ENCODE measurements at places on chromosomes 6 and 20.

- DNase-seq: no peak
Measured at GRCh38 chr6:147297663-147298316, 93.6 kb downstream of the STXBP5 start.

- DNase-seq: no peak
Measured at GRCh38 chr6:148405894-148406293, 63.3 kb downstream of the SASH1 start.

DNA sequence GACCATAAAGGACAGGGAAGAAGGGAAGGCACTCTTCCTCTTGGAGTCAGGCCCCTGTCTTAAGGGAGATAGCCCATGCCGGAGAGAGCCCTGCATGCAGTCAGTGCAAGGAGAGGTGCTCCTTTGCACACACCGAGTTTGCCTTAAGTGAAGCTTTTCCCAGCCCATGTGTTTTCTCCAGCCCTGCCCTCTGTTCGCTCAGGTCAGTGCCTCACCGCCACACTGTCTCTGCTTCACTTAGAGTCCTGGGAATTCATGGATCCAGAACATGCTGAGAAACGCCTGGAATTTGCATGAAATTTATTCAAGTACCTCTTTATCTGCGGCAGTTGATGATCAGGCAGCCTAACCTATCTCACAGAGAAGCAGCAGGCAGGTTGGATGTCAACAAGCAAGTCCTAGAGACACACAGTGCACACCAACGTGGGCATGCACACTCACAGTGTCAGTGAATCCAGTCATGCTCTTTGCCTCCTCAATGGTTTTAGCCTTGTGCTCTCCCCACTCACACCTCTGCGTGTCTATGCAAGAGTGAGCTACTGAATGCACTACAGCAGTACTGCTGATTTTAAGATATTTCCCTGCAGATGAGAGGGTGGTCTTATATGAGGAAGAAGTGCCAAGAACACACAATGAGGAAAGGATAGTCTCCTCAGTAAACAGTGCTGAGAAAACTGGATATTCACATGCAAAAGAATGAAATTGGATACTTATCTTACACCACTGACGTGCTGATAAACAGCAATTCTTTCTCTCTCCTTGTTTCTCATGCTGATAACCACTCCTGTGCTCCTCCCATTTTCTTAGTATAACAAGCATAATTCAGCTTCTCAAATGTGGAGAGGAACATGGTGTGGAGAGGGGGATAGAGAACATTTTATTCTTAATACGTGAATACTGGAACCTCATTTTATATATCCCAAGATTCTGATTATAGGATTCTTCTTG, 295.1 kb upstream of the CDYL start:
- DNase-seq: no peak

DNA sequence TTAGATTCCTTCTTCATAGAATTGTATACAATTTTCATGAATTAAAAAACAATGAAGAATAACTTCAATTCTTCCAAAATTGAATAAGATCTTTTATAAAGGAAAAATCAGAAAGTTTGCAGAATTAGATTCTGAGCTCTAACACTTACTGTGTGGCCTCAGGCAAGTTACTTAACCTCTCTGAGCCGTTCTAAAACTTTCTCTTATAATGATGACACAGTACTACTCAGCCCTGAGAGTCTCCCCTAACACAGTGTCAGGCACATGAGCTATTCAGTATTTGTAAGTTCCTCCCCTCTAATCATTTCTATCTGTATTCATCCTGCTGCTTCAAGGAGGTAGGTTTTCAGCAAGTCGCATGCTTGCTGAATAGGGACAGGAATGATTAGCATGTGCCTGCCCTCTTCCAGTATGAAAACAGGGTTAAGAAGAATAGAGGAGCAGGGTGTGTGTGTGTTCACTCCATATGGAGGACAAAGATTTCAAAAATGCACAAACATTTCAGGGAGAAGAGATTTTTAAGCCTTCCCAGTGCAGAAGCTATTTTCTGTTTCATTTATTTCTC, 11.4 kb downstream of the ID4 start:
- no peak for DNase-seq

DNA sequence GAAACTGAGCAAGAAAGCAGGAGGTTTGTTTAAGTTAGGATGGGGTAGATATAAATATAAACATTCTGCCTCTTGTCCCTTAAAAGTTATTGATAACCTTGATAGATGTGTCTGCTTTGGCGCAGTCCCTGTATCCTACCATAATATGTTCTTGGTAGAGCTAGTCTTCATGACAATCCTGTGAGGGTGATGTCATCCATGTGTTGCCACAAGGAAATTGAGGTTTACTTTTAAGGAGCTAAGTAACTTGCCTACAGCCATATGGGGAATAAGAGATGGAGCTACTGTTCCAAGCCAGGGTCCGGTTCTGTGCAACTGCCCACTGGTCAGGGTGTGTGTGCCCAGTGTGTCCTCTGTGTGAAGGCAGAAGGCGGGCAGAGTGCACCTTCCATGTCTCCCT, 78.5 kb downstream of the SSR1 start:
- DNase-seq: no peak
